A549 (cell line): ENCODE measurements at places on chromosomes 6 and 20. TPM values are rescaled to one million over a fixed set of nuclear protein-coding genes. Genes with fewer than 3 reads are reported as not detected.

SNX9 gene
- polyA plus RNA-seq = 12.8 to 13.9 TPM (median 13.0 TPM) in 3 replicates

DPPA5 gene
- not detected in 3 replicates for polyA plus RNA-seq

C2 gene
- 0.22 to 0.41 TPM (median 0.36 TPM) in 3 replicates for polyA plus RNA-seq

MYBL2 gene
- 48.9 to 59.5 TPM (median 53.7 TPM) in 3 replicates for polyA plus RNA-seq

PGC gene
- polyA plus RNA-seq = not detected in 3 replicates

SOX12 gene
- polyA plus RNA-seq = 24.6 to 32.8 TPM (median 29.2 TPM) in 3 replicates

APOBEC2 gene
- not detected in 3 replicates for polyA plus RNA-seq

TLDC2 gene
- 0.04 TPM in 1 of 3 replicates, not detected in the others for polyA plus RNA-seq

PRKN gene
- polyA plus RNA-seq = 0.07 to 0.39 TPM (median 0.33 TPM) in 3 replicates

DAAM2 gene
- not detected in 3 replicates for polyA plus RNA-seq

GCNT2 gene
- polyA plus RNA-seq = 16.7 to 19.4 TPM (median 17.1 TPM) in 3 replicates

MYO6 gene
- 7.7 to 10.8 TPM (median 9.5 TPM) in 3 replicates for polyA plus RNA-seq

BIRC7 gene
- polyA plus RNA-seq = 3.2 to 4.9 TPM (median 4.9 TPM) in 3 replicates

PRR18 gene
- polyA plus RNA-seq = 0.04 to 0.08 TPM (median 0.08 TPM) in 3 replicates

SERPINB1 gene
- polyA plus RNA-seq = 52.6 to 63.2 TPM (median 52.7 TPM) in 3 replicates

TMX4 gene
- 11.7 to 13.2 TPM (median 12.4 TPM) in 3 replicates for polyA plus RNA-seq

FRK gene
- 1.7 to 2.2 TPM (median 2.1 TPM) in 3 replicates for polyA plus RNA-seq

DLK2 gene
- 2.2 to 2.6 TPM (median 2.5 TPM) in 3 replicates for polyA plus RNA-seq

OTOR gene
- polyA plus RNA-seq = not detected in 3 replicates

C20orf144 gene
- 0.09 to 0.12 TPM (median 0.12 TPM) in 3 replicates for polyA plus RNA-seq

KIF13A gene
- polyA plus RNA-seq = 28.3 to 30.2 TPM (median 28.6 TPM) in 3 replicates

BCAS4 gene
- polyA plus RNA-seq = 45.9 to 48.4 TPM (median 46.6 TPM) in 3 replicates

SLC25A27 gene
- 0.98 to 1.9 TPM (median 1.4 TPM) in 3 replicates for polyA plus RNA-seq

LHFPL5 gene
- polyA plus RNA-seq = 0.10 to 0.17 TPM (median 0.16 TPM) in 3 replicates

SPTLC3 gene
- 0.04 to 0.18 TPM (median 0.10 TPM) in 3 replicates for polyA plus RNA-seq

ELOVL2 gene
- polyA plus RNA-seq = 10.6 to 12.4 TPM (median 11.4 TPM) in 3 replicates

ZNF451 gene
- 7.6 to 8.9 TPM (median 8.7 TPM) in 3 replicates for polyA plus RNA-seq

SDCBP2 gene
- 0.35 to 0.51 TPM (median 0.39 TPM) in 3 replicates for polyA plus RNA-seq

ZSCAN23 gene
- polyA plus RNA-seq = not detected in 3 replicates

SYCP2 gene
- 0.50 to 0.84 TPM (median 0.52 TPM) in 3 replicates for polyA plus RNA-seq

FGD2 gene
- polyA plus RNA-seq = not detected in 3 replicates

KHDC1 gene
- polyA plus RNA-seq = 4.5 to 4.7 TPM (median 4.5 TPM) in 3 replicates

TFEB gene
- 4.3 to 6.1 TPM (median 4.5 TPM) in 3 replicates for polyA plus RNA-seq

ANGPT4 gene
- polyA plus RNA-seq = 0.03 to 0.04 TPM (median 0.03 TPM) in 3 replicates

HLA-DMB gene
- 2.1 to 3.7 TPM (median 3.0 TPM) in 3 replicates for polyA plus RNA-seq

WFDC10B gene
- not detected in 3 replicates for polyA plus RNA-seq

TMEM14A gene
- 49.8 to 53.4 TPM (median 52.7 TPM) in 3 replicates for polyA plus RNA-seq

PLN gene
- not detected in 3 replicates for polyA plus RNA-seq

GABRR1 gene
- polyA plus RNA-seq = not detected in 3 replicates

IL20RA gene
- not detected in 3 replicates for polyA plus RNA-seq

ZNF217 gene
- polyA plus RNA-seq = 28.1 to 30.5 TPM (median 29.9 TPM) in 3 replicates

MOG gene
- polyA plus RNA-seq = not detected in 3 replicates

GPR6 gene
- polyA plus RNA-seq = not detected in 3 replicates

MUC22 gene
- polyA plus RNA-seq = not detected in 3 replicates

ZNF322 gene
- 5.6 to 6.1 TPM (median 6.0 TPM) in 3 replicates for polyA plus RNA-seq

TRPC4AP gene
- 49.5 to 51.4 TPM (median 50.7 TPM) in 3 replicates for polyA plus RNA-seq

KCNQ5 gene
- polyA plus RNA-seq = 1.3 to 1.5 TPM (median 1.4 TPM) in 3 replicates

GJA10 gene
- polyA plus RNA-seq = not detected in 3 replicates
